ENCODE measurements at places on chromosomes 5 and 9. TPM values are rescaled to one million over a fixed set of nuclear protein-coding genes. Genes with fewer than 3 reads are reported as not detected.

GRCh38 chr5:108560581-108560980 lies 178.7 kb upstream of the FBXL17 start:
- H3K4me1 ChIP-seq, result no peaks in the 10 kb centered on the region
- H3K36me3 ChIP-seq, result no peaks in the 10 kb centered on the region
- H3K27ac ChIP-seq, result no peak overlapping the region
- no peak for DNase-seq
- peaks cover 13% of the 10 kb centered on the region for H3K27me3 ChIP-seq
- no peak overlapping the region for H3K4me3 ChIP-seq

PCDHB4 gene
- total RNA-seq, result not detected

INSL6 gene
- total RNA-seq, result not detected

LRRC19 gene
- 0.21 TPM for total RNA-seq

GRCh38 chr5:128667152-128667551 lies 129.1 kb upstream of the FBN2 start:
- H3K4me1 ChIP-seq, result peaks cover 13% of the 10 kb centered on the region
- H3K27me3 ChIP-seq, result no peaks in the 10 kb centered on the region
- H3K27ac ChIP-seq, result no peak overlapping the region
- no peak overlapping the region for H3K4me3 ChIP-seq
- DNase-seq, result no peak
- H3K36me3 ChIP-seq, result no peaks in the 10 kb centered on the region

Data from Calu3 (cell line).